MG63 (cell line): ENCODE measurements at places on chromosomes 12 and 14. TPM values are rescaled to one million over a fixed set of nuclear protein-coding genes. Genes with fewer than 3 reads are reported as not detected.

PTGDR gene
- not detected in 2 replicates for total RNA-seq

GPR137C gene
- total RNA-seq: 0.81 and 1.1 TPM in 2 replicates

WDHD1 gene
- 5.2 TPM in 2 replicates for total RNA-seq

FAM234B gene
- 0.20 and 2.4 TPM in 2 replicates for total RNA-seq

RNASE3 gene
- total RNA-seq: not detected in 2 replicates
